K562 (cell line): ENCODE measurements at places on chromosomes 1 and 21. TPM values are rescaled to one million over a fixed set of nuclear protein-coding genes. Genes with fewer than 3 reads are reported as not detected.

DNA sequence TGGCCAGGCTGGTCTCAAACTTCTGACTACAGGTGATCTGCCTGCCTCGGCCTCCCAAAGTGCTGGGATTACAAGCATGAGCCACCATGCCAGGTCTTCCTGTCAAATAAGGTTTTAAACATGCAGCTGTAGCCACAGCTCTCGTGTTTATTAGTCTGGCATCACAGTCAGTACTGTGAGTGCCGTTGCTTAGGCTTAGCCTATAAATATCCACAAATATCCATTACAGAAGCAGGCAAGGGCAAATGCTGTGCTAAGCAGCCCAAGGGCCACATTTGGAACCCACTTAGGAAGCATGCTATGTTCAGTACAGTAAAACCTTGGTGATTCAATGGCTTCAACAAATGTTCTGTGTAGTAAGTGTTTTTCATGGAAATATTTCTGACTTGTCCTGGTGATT, 75.9 kb downstream of the KIF1B start:
- H3K27me3 ChIP-seq = no peaks in the 10 kb centered on the region
- no peak overlapping the region for H3K4me3 ChIP-seq
- H3K36me3 ChIP-seq = 0 out of 3 replicates have a peak, but pooled peaks cover 5% of the 10 kb centered on the region
- DNase-seq = no peak
- no peaks in the 10 kb centered on the region; the same call in 2 of the 3 replicates for H3K4me1 ChIP-seq

- no peaks in the 10 kb centered on the region for H3K27me3 ChIP-seq
- no peak overlapping the region for H3K4me3 ChIP-seq
- no peaks in the 10 kb centered on the region for H3K4me1 ChIP-seq
- H3K27ac ChIP-seq = no peak overlapping the region
- H3K36me3 ChIP-seq = no peaks in the 10 kb centered on the region
These were observed 104.4 kb downstream of the CACHD1 start for GRCh38 chr1:64574301-64574700.

DNA sequence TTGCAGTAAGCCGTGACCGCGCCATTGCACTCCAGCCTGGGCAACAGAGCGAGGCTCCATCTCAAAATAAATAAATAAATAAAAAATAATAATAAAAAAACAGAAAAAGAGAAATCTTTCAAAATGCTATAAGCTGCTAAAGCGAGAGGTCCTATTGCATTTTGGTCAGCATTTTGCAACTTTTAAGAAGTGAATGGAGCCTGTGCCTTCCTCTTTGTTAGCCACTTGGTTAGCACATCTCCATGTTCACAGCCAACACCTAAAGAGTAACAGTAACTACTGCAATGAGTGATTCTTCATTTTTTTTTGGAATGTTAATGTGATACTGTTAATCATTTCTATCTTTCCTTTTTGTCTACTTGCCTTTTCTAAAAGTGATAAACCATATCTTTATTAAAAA, 80.6 kb downstream of the ERG start:
- H3K4me3 ChIP-seq = no peak overlapping the region
- no peaks in the 10 kb centered on the region for H3K4me1 ChIP-seq
- peaks cover 7% of the 10 kb centered on the region; the same call in 1 of the 3 replicates for H3K27me3 ChIP-seq
- DNase-seq = no peak

DNA sequence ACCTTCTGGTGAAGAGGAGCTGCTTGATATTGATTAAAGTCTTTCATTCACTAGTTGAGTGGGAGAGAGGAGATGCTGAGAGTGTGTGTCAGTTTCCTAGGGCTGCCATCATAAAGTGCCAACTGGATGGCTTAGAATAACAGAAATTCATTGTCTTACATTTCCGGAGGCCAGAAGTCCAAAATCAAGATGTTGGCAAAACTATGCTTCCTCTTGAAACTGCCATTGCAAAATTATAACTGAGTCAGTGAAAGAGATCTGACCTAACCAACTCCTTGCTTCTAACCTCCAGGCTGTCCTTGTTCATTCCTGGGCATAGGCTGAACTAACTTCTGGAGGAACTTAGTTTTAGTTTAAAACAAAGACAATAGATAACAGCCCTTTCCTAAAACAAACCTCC, 47.1 kb downstream of the PTGS2 start:
- H3K4me3 ChIP-seq = no peak overlapping the region
- H3K27ac ChIP-seq = no peak overlapping the region
- no peaks in the 10 kb centered on the region for H3K4me1 ChIP-seq
- DNase-seq = no peak
- no peaks in the 10 kb centered on the region for H3K36me3 ChIP-seq
- H3K27me3 ChIP-seq = no peaks in the 10 kb centered on the region

GRCh38 chr1:185627761-185628501, 106.3 kb upstream of the HMCN1 start:
- no peak for DNase-seq
- no peaks in the 10 kb centered on the region for H3K27me3 ChIP-seq
- no peaks in the 10 kb centered on the region for H3K36me3 ChIP-seq

GRCh38 chr1:119782631-119783325, 14.1 kb upstream of the HMGCS2 start:
- H3K27ac ChIP-seq = no peak overlapping the region
- H3K27me3 ChIP-seq = peaks cover 28% of the 10 kb centered on the region
- no peaks in the 10 kb centered on the region for H3K36me3 ChIP-seq
- H3K4me3 ChIP-seq = no peak overlapping the region

DNA sequence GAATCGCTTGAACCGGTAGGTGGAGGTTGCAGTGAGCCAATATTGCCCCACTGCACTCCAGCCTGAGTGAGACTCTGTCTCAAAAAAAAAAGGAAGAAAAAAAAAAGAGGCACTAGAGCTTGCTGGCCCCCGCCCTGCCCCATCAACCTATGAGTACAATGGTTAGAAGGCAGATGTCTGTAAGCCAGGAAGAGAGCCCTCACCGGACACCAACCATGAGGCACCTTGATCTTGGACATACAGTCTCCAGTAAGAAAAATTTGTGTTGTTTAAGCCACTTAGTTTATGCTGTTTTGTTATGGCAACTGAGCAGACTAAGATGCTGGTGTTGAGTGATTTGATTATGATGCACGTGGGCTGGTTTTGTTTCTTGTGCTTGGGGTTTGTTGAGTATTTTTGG, 34.2 kb downstream of the DIP2A start:
- H3K4me3 ChIP-seq = no peak overlapping the region
- no peak overlapping the region for H3K27ac ChIP-seq
- H3K27me3 ChIP-seq = no peaks in the 10 kb centered on the region
- H3K4me1 ChIP-seq = no peaks in the 10 kb centered on the region
- no peak for DNase-seq
- peaks cover 53% of the 10 kb centered on the region; the same call in 1 of the 3 replicates for H3K36me3 ChIP-seq

DNA sequence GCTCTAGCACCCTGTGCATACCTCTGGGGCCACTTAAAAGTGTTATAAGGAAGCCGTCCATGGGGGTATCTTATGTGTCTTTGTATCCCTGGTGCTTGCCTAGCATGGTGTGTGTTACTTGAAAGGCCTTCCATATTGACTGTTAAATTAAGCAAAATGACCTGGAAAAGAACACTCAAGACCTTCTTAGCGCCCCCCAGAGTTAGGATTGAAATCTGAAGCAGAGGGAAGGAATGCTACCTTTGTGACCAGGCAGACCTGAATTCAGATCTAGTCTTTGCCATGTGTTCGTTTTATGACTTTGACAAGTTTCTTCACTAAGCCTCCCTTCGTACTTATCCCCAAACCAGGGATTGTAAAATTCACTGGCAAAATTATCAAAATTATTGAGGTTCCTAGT, 59.9 kb downstream of the SLC22A15 start:
- H3K4me3 ChIP-seq = no peak overlapping the region
- H3K27me3 ChIP-seq = no peaks in the 10 kb centered on the region

DNA sequence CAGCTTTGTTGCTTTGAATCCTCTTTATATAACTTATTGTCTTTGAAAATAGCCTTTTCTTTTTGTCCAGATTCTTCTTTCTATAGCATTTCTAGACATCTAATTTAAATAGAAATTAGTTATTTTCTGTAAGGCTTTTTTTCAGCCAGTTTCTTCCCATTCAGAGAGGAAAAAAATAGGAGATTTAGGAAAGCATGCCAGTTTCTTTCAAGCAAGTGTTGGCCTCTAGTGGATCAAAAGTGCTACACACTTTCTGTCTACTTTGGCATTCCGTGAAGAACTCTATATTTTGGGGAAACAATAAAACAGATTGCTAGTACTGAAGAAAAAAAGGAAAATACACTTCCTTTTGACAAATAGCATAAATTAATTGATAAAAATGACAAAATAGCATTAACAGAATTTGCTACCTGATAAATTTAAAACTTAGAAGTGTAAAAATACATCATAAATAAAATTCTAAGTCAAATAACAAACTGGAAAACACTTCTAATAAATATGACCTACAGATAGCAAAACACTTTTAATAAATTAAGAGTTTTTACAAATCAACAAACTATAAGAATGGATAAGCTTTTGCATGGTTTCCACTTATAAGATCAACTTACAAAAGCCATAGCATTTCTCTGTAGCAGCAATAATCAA, 13.1 kb upstream of the EXO1 start:
- H3K27me3 ChIP-seq = no peaks in the 10 kb centered on the region
- DNase-seq = no peak
- H3K27ac ChIP-seq = no peak overlapping the region

- no peak for DNase-seq
- H3K27me3 ChIP-seq = no peaks in the 10 kb centered on the region
- H3K36me3 ChIP-seq = no peaks in the 10 kb centered on the region
- no peak overlapping the region for H3K4me3 ChIP-seq
- no peak overlapping the region for H3K27ac ChIP-seq
- no peaks in the 10 kb centered on the region for H3K4me1 ChIP-seq
These were observed 15.1 kb downstream of the PLPPR5 start for GRCh38 chr1:98989556-98989907.

DNA sequence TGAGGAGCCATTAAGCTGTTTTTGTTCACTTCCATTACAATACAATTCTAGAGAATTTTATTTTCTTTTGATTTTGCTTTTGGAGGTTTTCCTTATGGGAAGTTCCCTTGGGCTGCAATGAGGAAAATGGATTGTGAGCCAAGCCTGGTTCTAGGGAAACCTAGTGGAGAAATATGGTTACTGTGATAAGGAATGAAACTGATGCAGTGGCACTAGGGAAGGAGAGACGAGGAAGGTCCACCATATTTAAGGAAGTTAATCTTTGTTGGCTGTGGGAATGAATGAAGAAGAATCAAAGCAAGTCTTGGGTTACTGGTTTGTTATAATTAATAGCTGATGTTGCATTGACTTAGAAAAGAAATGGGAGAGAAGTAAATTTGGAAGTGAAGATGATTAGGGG, 28.4 kb downstream of the CHML start:
- no peak for DNase-seq
- H3K4me3 ChIP-seq = no peak overlapping the region
- peaks cover 24% of the 10 kb centered on the region for H3K4me1 ChIP-seq
- H3K27ac ChIP-seq = no peak overlapping the region

DNA sequence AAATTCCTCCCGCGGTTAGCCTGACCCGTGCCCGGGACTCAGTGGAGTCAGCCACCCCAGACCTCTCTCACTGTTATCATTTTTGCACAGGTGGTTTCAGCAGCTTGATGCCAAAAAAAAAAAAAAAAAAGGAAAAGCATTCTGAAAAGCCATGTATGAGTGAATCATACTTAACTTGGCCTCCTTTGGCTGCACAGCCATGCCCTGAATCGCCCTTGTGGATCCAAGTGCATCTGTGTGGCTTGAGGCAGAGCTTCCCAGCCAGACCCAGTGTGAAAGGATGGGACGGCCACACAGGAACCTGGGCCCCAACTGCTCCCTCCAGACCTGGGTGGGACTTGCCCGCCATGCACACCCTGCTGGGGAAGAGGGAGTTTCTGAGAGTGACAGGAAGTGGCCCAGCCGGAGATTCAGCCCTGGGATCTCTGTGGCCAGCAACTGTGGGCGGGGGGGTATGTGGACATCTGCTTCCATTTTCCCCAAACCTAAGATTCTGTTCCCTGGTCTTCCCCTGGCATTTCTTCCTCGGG, 8.6 kb downstream of the YBEY start:
- H3K4me3 ChIP-seq = no peak overlapping the region
- peaks cover 23% of the 10 kb centered on the region; the same call in 2 of the 3 replicates for H3K36me3 ChIP-seq
- H3K27ac ChIP-seq = peak overlapping the region; percentile 67
- H3K4me1 ChIP-seq = peaks cover 31% of the 10 kb centered on the region
- peak; percentile 72 for DNase-seq

DNA sequence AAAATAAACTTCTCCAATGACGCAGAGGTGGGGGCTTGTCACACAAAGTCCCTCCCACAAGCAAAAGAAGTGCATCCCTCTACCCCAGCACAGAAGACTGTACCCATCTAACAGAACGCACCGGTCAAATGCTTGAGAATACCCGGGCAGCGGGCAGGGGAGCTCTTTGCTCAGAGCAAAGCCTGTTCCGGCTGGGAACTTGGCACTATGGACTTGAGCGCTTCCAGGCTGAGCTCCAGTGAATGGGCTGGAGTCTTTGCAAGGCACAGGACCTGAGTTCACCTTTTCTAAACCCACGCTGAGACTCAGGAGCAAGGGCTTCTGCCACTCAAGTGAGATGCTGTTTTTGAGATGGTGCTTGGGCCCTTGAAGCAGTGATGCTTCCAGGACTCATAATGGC, 20.3 kb downstream of the RHBG start:
- no peak for DNase-seq
- H3K4me3 ChIP-seq = no peak overlapping the region
- no peaks in the 10 kb centered on the region for H3K36me3 ChIP-seq
- no peak overlapping the region for H3K27ac ChIP-seq
- peaks cover 33% of the 10 kb centered on the region; the same call in 1 of the 2 replicates for H3K4me1 ChIP-seq
- peaks cover 18% of the 10 kb centered on the region for H3K27me3 ChIP-seq

- H3K36me3 ChIP-seq = no peaks in the 10 kb centered on the region
- H3K4me3 ChIP-seq = no peak overlapping the region
- no peak overlapping the region for H3K27ac ChIP-seq
- no peaks in the 10 kb centered on the region for H3K27me3 ChIP-seq
- peaks cover 15% of the 10 kb centered on the region; the same call in 2 of the 3 replicates for H3K4me1 ChIP-seq
These were observed 3.7 kb downstream of the CCDC24 start for GRCh38 chr1:43994794-43995790.

DNA sequence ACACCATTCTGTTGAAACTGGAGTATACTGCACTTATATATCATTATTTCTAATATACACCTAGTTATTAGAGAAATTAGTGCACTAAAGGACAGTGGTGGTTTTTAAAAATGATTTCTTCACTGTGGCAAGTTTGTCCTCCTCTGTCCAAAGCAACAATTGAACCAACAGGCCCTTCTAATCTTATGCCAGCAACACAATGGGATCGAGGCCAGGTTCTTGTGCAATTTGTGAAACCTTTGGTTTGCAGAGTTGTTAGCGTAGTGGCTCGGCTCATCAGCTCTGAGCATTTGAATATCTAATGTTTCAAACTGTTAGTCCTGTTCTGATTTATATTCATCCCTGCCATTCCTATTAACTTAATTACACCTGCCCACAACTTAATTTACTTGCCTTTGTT, 9.9 kb upstream of the LRRC39 start:
- no peak overlapping the region for H3K27ac ChIP-seq
- H3K4me1 ChIP-seq = no peaks in the 10 kb centered on the region
- peaks cover 11% of the 10 kb centered on the region; the same call in 1 of the 3 replicates for H3K36me3 ChIP-seq
- H3K4me3 ChIP-seq = no peak overlapping the region
- H3K27me3 ChIP-seq = no peaks in the 10 kb centered on the region

- no peak for DNase-seq
- H3K36me3 ChIP-seq = no peaks in the 10 kb centered on the region
- H3K4me3 ChIP-seq = no peak overlapping the region
- H3K4me1 ChIP-seq = no peaks in the 10 kb centered on the region
- no peak overlapping the region for H3K27ac ChIP-seq
- H3K27me3 ChIP-seq = no peaks in the 10 kb centered on the region
These were observed 298.7 kb downstream of the LRRIQ3 start for GRCh38 chr1:73899311-73899710.

Gene S100A1
- total RNA-seq = 12.7 and 14.1 TPM in 2 replicates

Gene HSD3B1
- total RNA-seq = not detected in 2 replicates

Gene TENT5C
- 7.1 and 7.7 TPM in 2 replicates for total RNA-seq

Gene GUCA2B
- total RNA-seq = not detected in 2 replicates

Gene OR2T11
- total RNA-seq = not detected in 2 replicates

Gene NBL1
- total RNA-seq = 3.4 and 3.7 TPM in 2 replicates

Gene STXBP3
- total RNA-seq = 32.5 and 34.6 TPM in 2 replicates

Gene SEC22B
- total RNA-seq = 19.1 and 19.5 TPM in 2 replicates
